SK-N-SH treated with all-trans-retinoic acid at 6 μM for 48 hours (cell line): ENCODE measurements at places on chromosomes 11 and 22.

DNA sequence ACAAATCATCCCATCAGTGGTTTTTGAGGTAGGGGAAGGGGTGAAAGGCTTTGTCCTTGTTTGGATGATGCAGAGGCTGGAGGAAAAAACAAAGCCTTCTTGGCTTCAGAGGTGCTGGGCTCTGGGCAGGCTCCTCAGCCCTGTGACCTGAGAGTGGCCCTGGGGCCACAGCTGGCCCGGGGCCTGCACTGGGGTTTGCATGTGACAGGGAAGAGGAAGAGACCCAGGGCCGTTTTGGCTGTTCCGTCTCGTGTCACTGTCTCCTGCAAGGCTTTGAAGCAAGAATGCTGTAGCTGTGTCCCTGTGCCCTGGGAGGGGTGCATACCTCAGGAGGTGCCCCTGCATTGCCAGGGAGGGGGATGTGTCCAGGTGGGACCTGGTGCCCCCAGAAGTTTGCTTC lies 12.6 kb downstream of the ARHGAP8 start:
- ATAC-seq = no peak

DNA sequence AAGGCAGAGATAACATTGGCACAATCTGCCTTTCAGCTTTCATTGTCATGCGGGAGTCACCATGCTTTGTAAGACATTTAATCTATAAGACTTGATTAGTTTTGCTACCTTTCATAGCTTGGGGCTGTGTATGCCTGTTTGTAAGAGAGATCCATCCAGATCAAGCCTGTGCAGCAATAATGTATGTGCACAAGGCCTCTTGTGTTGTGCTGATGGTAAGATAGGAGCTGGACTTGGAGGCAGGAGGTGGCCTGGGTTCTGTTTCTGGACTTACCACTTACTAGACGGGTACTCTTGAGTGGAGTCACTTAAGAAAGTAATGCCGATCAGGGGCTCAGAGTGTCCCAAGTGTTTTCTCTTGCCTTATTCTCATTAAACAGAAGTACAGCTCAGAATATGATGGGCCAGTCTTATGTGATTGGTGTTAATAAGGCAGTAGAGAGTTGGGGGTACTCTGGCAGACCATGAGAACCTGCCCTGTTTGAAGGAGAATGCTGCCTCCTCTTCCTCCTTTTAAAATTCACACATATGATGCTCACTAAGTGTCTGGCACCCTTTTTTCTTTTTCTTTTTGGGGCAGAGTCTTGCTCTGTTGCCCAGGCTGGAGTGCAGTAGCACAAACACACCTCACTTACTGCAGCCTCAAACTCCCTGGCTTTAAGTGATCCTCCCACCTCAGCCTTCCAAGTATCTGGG lies 30.9 kb downstream of the PTPRJ start:
- ATAC-seq = no peak

- ATAC-seq = peak; percentile 26; the same call in 2 of the 3 replicates
These were observed 15.2 kb upstream of the SERPIND1 start for GRCh38 chr22:20758688-20759087.

DNA sequence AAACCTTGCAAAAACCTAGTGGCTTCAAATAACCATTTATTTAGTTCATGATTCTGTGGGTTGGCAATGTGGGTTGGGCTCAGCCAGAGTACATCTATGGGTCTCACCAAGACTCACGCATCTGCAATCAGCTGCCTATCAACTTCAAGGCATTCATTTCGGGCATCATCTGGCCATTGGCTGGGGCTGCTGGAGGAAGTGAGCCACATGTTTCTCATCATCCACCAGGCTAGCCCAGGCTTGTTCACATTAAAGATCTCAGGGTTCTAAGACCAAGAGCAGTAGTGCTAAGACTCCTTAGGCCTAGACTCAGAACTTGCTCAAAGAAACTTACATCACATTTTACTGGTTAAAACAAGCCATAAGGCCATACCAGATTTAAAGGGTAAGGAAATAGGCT lies 478.9 kb upstream of the ARHGAP42 start:
- ATAC-seq = no peak

DNA sequence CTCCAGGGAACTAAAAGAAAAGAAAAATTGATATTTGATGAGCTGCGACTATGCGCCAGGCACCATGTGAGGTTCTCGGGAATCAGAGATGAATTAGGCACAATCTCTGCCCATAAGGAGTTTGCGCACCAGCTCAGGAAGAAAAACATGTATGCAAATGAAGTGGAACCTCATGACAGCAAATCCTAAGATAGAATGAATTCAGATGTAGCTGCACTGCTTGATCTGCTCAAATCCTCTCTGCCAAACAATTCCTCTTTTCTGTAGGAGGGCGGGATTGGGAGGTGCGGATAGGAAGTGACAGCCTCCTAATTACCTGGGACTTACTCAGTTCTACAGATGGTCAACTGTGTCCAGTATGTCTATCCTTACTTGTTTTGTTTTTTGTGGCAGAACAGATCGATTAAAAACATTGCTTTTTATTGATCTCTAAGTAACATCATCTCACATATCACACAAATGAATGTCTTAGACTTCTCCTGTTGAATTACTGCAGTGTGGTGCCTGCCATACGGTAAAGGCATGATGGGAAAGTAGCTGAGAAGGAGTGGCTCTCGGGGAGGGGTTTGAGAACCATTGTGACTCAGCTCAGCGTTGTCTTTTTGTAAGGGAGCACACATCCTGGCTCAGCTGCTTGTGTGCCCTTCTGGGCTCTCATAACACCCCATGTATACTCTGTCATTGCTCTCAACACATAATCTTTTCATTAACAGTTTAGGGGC lies 13.9 kb downstream of the CRTAM start:
- no peak for ATAC-seq

DNA sequence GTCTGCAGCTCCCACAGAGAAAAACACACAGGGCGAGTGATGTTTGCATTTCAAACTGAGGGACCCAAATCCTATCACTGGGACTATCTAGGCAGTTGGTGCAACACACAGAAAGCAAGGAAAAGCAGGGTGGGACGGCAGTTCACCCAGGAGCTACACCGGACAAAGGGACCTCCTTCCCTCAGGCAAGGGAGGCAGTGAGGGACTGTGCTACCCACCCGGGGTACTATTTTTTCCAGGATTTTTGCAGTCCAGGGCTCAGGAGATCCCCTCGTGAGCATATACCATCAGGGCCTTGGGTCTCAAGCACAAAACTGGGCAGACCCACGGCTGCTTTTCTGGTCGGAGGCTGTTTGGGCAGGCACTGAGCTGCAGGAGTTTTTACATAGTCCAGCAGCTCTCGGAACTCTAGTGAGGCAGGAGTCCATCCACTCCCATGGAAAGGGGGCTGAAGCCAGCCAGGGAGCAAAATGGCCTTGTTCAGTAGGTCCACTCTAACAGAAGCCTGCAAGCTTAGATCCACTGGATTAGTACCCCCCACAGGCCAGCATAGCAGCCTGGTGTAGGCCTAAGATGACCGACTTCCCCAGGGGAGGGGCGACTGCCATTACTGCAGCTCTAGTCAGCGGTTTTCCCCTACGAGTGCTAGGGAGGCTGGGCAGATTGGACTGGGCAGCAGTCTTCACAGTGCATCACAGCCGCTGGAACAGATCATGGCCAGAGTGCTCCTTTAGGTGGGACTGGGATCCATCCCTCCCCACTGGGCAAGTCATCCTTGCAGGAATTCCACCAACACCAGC lies 28.2 kb downstream of the CARD18 start:
- no peak for ATAC-seq

DNA sequence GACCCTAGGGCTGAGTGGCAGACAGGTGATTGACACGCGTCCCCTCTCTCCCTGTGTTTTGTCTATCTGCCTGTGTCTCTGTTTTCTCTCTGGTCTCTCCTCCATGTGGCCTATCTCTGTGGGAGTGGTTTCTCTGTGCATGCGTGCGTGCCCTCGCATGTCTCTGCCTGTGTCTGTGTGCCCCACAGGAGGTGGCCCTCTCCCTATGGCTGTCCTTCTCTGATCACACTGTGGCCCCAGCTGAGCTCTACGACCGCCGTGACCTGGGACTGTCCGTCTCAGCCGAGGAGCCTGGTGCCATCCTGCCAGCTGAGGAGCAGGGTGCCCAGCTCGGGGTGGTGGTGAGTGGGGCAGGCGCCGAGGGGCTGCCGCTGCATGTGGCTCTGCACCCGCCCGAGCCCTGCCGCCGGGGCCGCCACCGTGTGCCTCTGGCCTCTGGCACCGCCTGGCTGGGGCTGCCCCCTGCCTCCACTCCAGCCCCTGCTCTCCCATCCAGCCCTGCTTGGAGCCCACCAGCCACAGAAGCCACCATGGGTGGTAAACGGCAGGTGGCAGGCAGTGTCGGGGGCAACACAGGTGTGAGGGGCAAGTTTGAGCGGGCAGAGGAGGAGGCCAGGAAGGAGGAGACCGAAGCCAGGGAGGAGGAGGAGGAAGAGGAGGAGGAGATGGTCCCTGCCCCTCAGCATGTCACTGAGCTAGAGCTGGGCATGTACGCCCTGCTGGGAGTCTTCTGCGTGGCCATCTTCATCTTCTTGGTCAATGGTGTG lies 11.6 kb downstream of the TMEM132A start:
- no peak for ATAC-seq

DNA sequence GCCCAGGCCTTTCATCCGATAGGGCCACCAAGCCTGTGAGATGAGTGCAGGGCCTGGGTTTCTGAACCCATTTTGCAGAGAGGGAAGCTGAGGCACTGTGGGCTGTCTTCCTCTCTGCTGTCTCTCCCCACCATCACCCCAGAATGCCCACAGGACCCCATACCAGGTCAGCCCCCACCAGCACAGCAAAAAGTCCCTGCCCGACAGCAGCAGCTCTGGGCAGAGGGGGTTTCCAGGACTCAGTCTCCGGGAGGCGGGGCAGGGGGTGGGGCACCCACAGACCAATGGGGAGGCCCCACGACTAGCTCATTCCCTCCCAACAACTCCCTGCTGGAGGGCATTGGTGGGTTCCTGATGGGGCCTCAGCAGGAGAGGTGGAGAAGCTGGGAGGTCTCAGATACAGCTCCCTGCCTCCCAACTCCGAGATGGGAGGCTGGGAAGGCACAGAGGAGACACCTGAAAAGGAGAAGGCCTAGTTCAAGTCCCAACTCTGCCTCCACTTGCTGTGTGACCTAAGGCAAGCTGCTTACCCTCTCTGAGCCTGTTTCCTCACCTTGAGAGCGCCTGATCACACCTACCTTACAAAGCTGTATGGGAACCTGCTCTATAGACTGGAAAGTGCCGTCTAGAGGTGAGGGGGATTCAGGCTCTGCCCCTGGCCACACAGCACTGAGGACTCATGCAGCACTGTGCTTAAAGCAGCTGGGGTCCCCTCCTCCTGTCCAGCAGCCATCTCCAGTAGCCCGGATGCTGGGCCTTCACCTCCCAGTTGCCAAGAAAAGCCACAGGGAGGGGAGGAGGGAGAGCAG lies 3.5 kb downstream of the CBX7 start:
- no peak for ATAC-seq

DNA sequence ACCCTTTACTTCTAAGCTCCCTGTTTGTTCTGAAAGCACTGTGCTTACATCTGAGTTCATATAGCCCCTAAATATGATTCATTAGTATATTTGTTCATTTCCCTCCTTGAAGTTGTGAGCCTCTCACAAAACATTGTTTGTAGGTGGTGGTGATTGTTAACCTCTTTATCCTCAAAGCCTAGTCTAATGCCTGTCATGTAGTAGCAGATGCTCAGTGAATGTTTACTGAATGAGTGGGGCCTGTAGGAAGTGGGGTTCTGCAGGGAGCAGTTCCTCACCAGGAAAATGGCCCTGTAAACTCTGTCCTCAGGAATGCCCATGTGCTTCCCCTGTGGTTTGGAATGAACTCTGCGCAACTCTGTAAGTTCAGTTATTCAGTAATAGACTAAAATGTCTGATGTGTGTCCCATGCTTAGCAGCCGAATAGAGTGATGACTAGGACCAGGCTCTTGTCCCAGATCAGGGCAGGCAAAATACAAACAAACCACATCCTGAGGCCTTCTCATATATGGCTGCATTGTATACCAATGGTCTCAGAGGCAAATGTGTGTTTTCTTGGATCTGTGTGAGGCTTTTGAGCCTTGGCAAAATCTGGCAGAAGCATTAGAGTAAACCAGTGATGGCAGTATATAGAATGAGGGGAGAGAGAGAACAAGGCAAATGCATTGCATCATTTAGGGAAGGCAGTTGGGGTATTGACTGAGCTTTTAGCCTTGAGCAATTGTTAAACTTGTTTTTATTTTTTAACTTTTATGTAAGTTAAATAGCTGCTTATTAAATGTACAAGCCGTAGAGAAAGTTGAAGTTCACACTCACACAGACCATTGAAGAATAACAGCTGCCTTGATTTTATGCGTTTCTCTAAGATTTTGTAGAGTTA lies 91.4 kb upstream of the BIRC3 start:
- ATAC-seq = peak; percentile 64

DNA sequence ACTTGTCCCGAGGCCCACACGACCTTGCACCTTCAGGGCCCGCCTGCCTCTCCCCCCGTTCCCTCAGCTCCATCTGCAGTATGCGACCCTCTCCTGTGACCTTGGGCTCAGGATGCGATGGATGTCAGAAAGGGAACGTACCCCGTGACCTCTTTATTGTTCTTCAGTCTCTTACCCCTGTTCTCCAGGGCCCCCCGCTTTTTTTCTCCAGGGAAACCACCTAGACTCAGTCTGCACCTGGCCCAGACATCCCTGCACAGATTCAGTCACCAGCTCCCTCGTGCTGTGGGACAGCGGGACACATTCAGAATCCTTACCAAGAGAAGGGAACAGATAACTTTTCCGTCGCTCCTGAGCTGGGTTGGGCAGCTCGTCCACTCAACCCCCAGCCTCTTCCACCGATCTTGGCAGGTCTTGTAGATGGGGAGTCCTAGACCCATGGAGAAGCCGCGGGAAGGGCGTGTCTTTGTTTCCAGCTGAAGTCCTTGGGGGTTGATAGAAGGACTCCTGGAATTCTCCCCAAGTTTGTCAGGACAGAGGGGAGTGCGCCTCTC lies 1.4 kb upstream of the PHOX2A start:
- ATAC-seq = no peak

DNA sequence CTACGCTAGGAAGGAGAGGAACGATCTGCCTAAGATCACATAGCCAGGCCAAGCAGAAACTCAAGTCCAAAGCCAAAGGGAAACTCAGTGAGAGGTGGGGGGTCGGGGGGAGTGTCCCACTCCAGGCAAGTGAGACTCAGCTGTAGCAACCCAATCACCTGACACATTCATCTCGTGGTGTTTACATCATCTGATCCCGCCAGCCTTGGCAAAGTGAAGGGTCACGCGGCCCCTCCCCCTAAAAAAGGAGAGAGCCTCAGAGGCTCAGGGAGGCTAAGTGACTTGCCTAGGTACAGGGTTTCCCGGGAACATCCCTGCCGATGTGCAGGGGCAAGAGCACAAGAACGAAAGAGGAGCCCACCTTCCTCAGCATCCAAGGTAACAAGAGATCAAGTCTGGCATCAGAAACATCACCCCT lies 21.5 kb downstream of the MYH9 start:
- no peak for ATAC-seq

DNA sequence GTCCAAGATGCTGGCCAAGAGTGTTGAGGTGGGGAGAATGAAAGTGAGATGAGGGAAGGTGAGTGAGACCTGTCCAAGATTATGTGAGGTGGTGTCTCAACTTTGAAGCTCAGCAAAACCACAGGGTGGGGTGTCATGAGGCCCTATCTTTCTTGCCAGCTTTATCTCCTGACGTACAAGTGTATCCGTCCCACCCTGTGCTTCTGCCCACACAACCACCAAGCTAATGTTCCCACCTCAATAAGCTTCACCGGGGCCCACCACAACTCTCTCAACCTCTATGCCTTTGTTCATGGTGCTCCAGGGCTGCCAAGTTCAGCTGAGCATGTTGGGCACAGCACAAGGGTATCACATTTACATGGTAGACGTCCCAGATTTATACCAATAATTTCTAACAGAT lies 7.1 kb upstream of the TPST2 start:
- no peak for ATAC-seq
